Right hindlimb (tissue), 1 donor: ENCODE measurements at places on chromosomes 11 and 22.

GRCh38 chr22:46192210-46192993, 42.1 kb downstream of the PPARA start:
- DNase-seq, result no peak

- DNase-seq, result no peak
These were observed 25.0 kb downstream of the ARHGAP8 start for GRCh38 chr22:44777364-44777755.

GRCh38 chr11:7573558-7574296, 59.9 kb downstream of the PPFIBP2 start:
- no peak for DNase-seq

DNA sequence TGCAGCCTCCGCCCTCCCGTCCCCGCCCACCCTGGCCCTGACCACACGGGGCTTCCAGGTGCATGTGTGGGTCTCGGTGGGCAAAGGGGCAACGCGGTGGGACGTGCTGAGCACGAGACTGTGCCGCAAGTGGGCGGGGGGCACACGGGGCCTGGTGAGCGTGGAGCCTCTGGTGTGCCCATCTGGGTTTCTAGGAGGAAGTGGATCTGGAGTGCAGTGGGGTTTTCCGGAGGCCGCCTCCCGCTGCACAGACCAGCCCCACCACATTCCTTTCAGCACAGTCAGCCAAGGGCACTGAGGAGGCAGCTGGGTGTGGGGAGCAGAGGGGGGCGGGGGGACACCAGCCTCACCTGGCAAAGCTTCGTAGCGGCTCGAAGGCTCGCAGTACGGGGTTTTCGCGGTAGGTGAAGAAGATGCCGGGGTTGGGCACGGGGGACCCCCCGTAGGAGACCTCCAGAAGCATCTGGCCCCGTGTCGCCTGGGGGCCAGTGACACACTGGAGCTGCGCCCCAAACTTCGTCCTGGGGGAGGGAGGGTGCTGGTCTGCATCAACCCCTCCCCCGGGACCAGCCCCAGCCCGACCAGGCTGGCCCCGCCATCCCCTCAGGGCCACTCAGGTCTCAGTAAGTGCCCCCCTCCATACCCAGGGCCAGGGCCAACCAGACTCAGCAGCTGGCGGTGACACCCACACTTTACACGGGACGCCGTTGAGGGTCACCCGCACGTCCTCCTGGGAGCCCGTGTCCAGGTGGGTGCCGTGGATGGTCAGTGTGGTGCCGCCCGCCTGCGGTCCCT, 12.4 kb upstream of the MAPK11 start:
- no peak for DNase-seq

DNA sequence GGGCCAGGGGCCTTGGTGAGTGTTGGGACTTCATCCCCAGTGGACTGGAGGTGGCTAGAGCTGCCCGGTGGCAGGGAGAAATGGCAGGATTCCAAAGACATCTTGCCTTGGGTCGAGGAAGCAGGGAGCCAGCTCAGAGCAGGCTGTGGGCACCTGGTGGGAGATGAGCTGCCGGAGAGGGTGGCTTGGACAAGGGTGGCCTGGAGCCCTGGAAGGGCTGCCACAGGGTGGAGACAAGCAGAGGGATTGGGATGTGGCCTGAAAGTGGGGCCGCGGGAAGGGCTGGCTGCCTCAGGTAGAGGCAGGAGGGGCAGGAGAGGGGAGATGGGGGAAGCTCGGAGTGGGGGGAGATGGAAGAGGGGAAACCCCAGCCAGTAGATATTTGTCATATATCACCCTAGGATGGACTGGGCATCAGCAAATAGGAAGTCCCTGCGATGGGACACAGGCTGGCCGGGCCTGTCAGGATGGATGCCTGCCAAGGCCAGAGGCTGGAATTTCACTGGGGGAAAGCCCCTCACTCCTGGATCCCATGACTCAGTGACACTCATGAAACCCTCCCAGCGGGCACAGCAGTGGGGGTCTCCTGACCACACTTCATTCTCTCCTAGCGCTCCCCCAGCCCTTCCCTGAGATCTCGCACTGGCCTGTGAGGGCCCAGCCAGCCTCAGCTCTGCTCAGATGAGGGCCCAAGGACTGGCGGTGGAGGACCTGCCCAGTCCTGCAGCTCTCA, 72.0 kb upstream of the SHISAL1 start:
- DNase-seq, result peak; percentile 14

DNA sequence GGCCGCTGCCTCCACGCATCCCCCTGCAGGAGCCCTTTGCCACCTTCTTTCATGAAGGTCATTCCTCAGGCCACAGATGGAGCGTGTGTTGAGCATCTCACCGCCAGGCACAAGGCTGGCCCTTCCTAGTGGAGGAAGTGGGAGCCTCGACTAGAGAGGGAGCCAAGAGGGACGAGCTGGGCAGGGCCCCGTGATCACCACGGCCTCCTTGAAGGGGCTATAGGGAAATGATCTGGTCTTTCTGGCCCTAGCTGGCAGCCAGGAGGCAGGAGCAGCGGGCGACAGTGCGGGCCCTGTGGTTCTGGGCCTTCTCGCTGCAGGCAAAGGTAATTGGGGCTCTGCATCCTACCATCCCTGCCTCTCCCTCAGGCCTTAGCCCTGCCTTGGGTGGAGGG, 49.1 kb downstream of the PISD start:
- no peak for DNase-seq
